Thoracic aorta (tissue), 2 donors: ENCODE measurements at places on chromosomes 6 and 20. TPM values are rescaled to one million over a fixed set of nuclear protein-coding genes. Genes with fewer than 3 reads are reported as not detected.

GRCh38 chr6:52976591-52977035, 18.5 kb downstream of the GSTA4 start:
- H3K27ac ChIP-seq, result no peak overlapping the region
- H3K27me3 ChIP-seq, result no peaks in the 10 kb centered on the region
- no peak overlapping the region for H3K4me3 ChIP-seq
- H3K36me3 ChIP-seq, result no peaks in the 10 kb centered on the region
- no peak for DNase-seq

Gene VTA1
- total RNA-seq, result 26.4 TPM

Gene IMPG1
- total RNA-seq, result not detected

Gene UNC5CL
- total RNA-seq, result 7.9 TPM
